ENCODE measurements at places on chromosomes 2 and 18. TPM values are rescaled to one million over a fixed set of nuclear protein-coding genes. Genes with fewer than 3 reads are reported as not detected.

Gene GAL3ST2
- total RNA-seq, result not detected

Gene PDCD1
- total RNA-seq, result not detected

Gene SERPINB7
- 100 TPM for total RNA-seq

Gene ALK
- total RNA-seq, result not detected

Gene TUBB8B
- not detected for total RNA-seq

Gene RNU2-63P
- total RNA-seq, result 174 TPM

Gene MOCOS
- total RNA-seq, result 1.9 TPM
